ENCODE measurements at places on chromosomes 5 and 9.

DNA sequence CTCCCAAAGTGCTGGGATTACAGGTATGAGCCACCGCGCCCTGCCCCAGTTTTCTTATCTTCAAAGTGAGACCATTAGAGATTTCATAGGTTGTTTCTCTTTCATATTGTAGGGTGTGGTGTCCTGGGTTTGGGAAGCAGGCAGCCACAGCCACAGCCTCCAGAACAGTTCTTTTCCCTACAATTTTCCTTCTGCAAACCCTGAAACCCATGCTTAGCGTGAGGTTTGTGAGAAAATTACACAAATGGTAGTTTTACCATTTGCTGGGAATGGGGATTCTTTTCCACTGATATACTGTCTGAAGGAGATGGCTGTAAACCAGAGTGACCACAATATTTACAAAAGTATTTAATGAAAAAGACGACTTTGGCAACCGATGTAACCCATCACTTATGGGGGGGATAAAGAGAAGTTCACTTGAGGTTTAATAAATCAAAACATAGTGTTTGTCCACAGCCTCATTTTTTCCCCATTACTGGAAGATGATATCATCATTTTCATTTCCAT is 26.7 kb upstream of the ECM2 start:
- DNase-seq: no peak

- DNase-seq: no peak
Observed at GRCh38 chr5:75461679-75462078, 49.8 kb downstream of the CERT1 start.

DNA sequence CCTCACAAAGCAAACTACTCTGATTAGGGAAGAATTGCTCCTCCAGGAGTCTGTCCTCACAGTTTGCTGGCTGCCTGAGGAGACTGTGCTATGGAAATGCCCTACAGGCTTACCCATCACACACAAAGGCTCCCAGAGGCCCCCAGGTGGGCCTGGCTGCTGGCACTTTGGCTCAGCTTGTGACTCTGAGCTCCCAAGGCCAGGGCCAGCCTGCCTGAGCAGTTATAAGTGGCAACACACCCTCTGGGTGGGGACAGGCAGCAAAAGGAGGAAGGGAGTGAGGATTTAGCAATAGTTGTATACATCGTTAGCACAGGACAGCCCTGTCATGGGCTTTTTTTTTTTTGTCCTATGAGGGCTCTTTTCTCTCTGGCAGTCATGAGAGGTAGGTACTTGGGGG is 103.5 kb downstream of the DAPK1 start:
- DNase-seq: no peak

DNA sequence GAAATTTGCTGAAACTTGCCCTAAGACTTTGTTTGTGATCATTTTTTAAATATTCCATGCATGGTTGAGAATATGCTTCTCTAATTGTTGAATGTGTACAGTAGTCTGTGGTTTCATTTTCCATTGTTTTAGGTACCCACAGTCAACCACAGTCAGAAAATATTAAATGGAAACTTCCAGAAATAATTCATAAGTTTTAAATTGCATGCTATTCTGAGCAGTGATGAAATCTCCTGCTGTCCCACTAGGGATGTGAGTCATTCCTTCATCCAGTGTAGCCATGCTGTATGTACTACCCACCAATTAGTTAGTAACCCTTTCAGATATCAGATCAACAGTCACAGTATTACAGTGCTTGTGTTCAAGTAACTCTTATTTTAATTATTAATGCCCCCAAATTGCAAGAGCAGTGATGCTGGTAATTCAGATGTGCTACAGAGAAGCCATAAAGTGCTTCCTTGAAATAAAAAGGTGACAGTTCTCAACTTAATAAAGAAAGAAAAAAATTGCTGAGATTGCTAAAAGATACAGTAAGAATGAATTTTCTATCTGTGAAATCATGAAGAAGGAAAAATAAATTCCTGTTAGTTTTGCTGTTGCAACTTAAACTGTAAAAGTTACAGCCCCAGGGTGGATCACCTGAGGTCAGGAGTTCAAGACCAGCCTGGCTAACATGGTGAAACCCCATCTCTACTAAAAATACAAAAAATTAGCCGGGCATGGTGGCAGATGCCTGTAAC is 79.9 kb upstream of the FBXL17 start:
- DNase-seq: no peak

- DNase-seq: no peak
Observed at GRCh38 chr5:141519605-141520565, 31.0 kb downstream of the PCDHGC5 start.

DNA sequence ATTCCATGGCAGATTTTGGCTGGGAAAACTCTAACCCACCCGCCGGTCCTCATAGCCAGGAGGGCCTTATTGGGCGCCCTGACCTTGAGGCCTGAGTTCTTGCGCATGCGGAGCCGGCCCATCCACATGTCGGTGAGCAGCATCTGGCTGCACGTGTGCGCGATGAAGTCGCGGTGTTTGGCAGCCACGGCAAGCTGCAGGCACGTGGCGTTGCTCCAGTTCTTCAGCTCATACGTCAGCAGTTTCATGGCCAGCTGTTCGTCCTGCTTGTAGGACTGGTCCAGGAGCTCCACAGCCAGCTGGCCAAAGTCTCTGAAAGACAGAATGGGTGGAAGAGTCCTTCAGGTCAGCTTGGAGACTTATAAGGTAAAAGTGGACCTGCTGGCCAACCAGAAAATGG is 204.3 kb upstream of the KLF9 start:
- no peak for DNase-seq

GRCh38 chr9:133514460-133515239 is 10.1 kb downstream of the MYMK start:
- no peak for DNase-seq

DNA sequence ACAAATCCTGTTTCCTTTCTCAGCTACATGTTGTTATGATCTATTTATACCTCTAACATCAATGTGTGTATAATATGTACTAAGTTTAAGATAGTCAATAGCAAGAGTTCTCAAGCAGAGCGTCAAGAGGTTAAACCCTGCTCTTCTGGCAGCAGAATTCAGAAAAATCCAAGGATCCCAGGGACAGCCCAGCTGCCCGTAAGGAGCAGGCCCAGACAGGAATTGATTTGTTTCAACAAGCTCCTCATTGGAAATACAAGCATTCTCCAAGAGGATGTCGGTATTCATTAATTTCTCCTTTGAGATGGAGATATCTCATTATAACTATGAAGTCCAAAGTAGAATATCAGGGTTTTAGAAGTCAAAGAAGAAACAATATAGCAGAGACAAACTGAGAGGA is 14.9 kb downstream of the EFNA5 start:
- DNase-seq: no peak

DNA sequence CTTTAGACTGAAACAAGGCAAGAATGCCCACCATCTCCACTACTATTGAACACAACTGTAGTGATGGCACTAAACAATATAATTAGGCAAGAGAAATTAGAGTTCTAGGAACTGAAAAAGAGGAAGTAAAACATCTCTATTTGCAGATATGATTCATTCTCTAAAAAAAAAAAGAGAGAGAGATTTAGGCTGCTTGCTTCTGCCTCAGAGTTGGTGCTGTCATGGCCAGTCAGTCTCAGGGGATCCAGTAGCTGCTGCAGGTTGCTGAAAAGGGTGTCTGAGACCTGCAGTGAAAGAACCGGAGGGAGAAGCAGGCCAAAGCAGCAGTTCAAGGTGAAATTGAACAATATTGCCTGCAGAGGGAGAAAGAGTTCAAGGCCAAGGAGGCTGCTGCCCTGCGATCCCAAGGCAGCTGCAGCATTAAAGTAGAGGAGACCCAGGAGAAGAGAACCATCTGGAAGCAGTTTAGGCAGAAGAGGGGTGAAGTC is 72.5 kb downstream of the AP3B1 start:
- no peak for DNase-seq

DNA sequence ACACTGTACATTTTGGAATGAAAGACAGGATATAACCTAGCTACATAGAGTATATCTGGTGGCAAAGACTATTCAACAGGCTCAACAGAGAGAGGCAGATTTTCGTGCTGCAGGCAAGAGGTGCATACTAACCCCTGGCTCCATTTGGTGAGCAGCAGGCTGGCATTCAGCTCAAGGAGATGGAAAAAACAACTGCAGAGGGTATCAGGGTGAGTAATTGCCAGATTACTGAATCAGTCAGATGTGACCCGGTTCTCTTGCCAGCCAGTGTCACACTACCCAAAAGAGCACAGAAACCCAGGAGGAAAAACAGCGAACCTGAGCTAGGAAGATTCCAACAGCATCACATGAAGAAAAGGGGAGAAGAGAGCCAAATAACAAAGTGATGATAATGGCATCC is 130.4 kb upstream of the PRLR start:
- no peak for DNase-seq

DNA sequence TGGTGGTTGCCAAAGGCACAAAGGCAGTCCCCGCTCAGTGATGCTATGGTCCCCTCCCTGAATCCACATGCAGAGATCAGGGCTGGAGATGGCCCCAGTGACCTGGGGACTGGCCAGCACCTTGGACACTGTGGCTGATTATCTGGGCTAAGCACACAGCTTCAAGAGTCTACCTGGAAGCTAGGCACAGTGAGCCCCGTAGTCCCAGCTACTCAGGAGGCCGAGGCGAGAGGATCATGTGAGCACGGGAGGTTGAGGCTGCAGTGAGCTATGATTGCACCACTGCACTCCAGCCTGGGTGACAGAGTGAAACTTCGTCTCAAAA is 8.3 kb upstream of the SCGB3A1 start:
- no peak for DNase-seq

DNA sequence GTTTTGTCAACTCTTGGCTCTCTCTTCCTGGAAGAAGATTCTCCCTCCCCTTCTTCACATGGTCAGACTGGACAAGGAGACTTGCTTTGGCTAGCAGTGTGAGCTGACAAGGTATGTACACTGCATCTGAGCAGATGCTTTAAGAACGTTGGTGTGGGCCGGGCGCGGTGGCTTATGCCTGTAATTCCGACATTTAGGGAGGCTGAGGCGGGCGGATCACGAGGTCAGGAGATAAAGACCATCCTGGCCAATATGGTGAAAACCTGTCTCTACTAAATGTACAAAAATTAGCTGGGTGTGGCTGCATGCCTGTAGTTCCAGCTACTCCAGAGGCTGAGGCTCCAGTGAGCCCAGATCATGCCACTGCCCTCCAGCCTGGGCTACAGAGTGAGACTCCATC is 26.4 kb upstream of the SEMA5A start:
- DNase-seq: no peak

DNA sequence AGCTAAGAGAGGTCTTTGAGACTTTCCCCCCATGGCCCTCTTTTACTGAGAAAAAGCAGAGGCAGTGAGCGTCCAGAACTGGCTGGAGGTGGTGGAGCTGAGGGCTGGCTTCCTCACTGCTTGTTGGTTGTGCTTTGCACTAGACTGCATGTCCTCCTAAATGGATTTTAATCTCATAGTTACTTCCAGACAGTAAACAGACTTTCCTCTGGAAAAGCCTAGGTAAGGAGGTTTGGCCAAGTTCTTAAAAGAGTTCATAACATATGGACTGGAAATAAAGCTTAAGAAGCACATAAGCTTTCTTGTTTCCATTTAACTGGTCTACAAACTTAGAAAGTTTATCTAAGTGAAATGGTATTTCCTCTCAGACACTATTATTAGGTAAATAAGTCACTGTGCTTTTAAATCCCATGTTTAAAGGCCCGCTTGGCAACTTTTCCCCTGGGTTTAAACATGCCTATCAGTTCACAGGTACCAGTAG is 2.0 kb downstream of the ASPN start:
- no peak for DNase-seq

DNA sequence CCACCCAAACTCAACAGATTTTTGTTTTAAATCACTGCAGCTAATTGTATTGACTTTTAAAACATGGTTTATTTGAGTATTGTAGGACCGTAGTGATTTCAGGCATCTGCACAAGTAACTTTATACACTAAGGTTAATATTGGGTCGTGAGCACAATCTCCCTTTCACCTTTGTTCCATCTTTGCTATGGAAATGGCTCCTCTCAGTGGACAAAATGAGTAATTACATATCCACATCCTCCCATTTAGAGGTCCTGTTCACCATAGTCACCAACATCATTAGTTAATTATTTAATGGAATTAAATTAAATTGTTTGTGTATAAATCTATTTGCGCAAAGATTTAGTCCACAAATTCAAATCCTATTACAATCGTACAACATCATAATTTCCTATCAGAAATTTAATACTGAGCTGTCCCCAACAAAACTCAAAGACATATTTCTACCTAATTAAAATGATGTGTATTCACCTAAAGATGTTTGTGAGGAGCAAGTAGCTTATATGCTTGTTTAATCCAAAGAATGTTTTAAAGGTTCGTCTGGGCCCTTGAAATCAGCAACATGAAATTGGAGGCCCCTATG is 173.0 kb upstream of the DAPK1 start:
- no peak for DNase-seq

DNA sequence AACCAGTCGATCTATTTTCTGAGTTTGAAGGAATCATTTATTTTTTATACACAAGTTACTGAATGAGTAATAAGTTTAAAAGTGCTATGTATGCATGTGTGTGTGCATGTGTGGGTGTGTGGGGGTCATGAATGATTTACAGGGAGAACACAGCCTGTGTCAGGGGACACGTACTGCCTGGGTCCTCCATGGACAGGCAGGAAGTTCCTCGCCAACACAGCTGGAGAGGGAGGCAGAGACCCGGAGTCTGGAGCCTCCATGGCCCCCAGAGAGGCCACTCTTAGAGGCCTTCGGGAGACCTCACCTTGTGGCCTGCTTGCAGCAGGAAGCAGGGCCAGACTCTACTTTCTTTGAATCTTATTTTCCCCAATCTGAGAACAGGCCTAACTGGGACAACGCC is 144.7 kb downstream of the GABBR2 start:
- DNase-seq: no peak

DNA sequence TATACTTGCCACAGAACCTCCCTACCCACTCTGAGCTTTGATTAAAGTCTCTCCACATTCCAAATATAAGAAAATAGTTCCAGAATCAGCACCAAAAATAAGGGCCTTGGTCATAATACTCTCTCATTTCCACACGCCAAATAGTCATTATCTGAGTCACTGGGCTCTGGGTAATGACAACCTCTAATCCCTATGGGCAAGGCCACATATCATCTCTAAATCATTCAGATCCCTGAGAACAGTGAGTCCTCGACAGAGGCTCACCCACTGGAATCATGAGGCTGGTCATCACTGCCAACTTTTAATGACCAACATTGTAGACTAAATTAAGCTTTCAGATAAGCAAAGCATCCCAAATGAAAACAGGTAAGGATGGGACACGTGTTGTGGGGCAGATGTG is 28.1 kb downstream of the FAM114A2 start:
- DNase-seq: no peak

DNA sequence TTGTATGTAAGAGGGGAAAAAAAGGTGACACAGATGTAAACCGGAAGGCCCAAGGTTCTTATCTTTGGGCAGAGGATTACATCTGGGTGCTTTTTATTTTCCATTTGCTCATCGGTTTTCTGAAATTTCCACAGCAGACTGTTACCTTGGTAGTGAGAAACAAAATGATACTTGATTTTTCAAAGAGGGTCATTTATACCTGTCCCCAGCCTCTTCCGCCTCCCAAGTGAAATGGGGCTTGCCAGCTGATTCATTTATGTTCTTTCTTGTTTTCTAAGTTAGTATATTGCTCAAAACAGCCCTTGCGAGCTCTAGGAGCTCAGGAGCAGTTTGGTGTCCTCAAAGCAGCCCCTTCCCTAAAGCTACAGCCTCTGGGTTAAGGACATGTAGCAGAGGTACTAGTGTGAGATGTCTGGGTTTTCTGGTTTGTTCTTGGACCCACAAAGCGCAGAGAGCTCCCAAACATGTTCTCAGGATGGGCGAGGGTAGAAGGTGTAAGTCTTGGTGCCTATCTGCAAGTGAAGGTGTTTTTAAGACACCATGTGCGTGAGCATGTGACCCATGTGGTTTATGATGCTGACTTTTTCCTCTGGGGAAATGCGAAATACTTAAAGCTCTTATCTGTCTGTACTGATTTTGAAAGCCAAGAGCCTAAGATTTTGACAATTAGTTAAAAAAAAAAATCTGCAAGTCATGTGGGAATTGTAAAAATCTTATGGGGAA is 38.3 kb downstream of the DAPK1 start:
- no peak for DNase-seq

All from activated T-helper 9 cell treated with anti-CD3 and anti-CD28 coated beads, Interleukin-2, amount 50 U/mL, for 16 hours (primary cell).